D721Med (cell line): ENCODE measurements at places on chromosomes 4 and X.

- no peak for DNase-seq
Observed at GRCh38 chrX:133307637-133308498, 89.7 kb upstream of the TFDP3 start.

- no peak for DNase-seq
Observed at GRCh38 chr4:78520808-78521226, 30.8 kb upstream of the ANXA3 start.

- no peak for DNase-seq
Observed at GRCh38 chrX:134688031-134688823, 30.0 kb upstream of the PLAC1 start.

- DNase-seq, result no peak
Observed at GRCh38 chr4:114277690-114278089, 298.2 kb upstream of the ARSJ start.

- DNase-seq, result no peak
Observed at GRCh38 chr4:26850528-26850927, 10.1 kb upstream of the STIM2 start.

- no peak for DNase-seq
Observed at GRCh38 chr4:40842725-40843423, 93.1 kb downstream of the NSUN7 start.

- no peak for DNase-seq
Observed at GRCh38 chr4:4853371-4853823, 6.1 kb upstream of the MSX1 start.

- no peak for DNase-seq
Observed at GRCh38 chr4:125266901-125267604, 47.7 kb upstream of the FAT4 start.

DNA sequence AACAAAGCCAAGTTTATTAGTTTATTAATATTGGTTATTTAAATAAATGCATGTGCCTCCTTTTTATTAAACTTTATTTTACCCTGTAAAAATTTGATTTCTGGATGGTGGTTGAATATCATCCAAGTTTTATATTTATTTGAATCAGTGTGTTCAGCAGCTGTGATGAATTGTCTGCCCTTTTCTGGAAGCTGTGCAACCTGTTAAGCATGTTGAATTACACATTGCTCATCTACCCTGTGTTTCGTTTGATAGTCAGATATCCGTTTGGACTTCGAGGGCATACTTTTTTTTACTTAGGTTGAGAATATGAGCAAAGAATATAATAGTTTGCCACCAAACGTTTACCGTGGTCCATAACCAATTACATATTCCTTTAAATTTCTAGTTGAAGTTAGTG is 95.8 kb upstream of the TENM3 start:
- DNase-seq, result no peak

GRCh38 chrX:111337067-111337637 is 66.9 kb upstream of the CAPN6 start:
- DNase-seq, result no peak

DNA sequence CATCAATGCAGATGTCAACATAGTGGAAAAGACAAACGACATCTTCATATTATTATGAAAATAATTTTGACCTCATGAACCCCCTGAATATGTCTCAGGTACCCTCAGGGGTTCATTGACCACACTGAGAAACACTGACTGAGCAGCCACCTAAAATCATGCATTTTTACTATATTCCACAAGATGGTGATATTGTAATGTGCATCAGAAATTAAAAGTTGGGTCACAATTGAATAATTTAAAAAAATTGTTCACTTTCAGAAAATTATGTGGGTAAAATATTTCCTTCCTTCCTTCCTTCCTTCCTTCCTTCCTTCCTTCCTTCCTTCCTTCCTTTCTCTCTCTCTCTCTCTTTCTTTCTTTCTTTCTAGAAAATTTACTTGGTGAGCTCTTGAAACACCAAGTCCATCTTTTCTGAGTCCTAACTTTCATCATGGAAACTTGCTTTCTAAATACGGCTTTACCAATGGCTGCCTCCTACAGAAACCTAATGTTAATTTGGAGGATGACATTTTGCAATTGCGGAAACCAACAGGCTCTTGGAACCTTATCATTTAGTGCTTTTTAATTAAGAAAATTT is 103.6 kb downstream of the RTL3 start:
- no peak for DNase-seq

- DNase-seq, result no peak
Observed at GRCh38 chr4:53960843-53961242, 103.6 kb downstream of the CHIC2 start.

DNA sequence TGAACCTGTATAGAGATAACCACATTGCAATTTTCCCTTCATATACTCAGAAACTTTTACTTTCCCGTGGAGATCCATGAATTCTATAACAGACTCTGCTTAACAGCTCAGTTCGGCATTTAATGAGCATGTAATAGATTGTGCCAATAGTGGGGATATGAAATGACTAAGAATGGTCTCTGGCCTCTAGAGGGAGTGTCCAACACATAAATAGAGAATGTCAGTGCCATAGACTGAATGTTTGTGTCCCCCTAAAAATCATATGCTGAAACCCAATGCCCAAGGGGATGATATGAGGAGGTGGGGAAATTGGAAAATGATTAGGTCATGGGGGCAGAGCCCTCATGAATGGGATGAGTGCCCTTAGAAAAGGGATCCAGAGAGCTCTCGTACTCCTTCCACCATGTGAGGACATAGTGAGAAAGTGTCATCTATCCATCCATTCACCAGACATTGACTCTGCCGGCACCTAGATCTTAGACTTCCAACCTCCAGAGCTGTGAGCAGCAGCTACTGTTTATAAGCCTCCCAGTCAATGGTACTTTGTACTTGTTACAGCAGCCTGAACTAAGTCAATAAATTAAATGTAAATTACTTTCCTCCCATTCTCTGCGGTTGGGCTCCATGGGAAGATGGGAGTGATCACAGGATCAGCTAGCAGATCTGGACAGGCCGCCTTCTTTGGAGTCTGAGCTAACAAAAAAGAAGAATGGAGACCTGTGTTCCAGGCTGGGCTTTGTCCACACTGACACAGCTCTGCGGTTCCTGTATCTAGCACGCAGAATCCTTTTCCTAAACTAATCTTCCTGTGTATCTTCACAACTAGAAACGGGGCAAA is 28.1 kb upstream of the HPSE start:
- no peak for DNase-seq

GRCh38 chrX:137430301-137430700 is 135.6 kb upstream of the ZIC3 start:
- no peak for DNase-seq

DNA sequence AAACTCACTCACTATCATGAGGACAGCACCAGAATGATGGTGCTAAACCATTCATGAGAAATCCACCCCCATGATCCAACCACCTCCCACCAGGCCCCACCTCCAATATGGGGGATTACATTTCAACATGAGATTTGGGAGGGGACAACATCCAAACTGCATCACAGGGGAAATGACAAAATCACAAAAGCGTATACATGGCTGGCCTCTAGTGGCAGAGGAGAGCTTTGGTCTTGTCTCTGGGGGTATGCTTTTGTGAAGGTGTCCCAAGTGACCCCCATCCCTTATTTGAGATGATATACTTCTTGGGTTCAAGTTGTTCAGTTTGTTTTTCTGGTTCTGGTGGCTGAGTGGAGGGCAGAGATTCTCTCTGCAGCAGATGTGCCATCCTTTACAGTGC is 8.5 kb upstream of the SETD7 start:
- no peak for DNase-seq

- no peak for DNase-seq
Observed at GRCh38 chr4:45442466-45442865, 681.4 kb downstream of the GABRG1 start.

DNA sequence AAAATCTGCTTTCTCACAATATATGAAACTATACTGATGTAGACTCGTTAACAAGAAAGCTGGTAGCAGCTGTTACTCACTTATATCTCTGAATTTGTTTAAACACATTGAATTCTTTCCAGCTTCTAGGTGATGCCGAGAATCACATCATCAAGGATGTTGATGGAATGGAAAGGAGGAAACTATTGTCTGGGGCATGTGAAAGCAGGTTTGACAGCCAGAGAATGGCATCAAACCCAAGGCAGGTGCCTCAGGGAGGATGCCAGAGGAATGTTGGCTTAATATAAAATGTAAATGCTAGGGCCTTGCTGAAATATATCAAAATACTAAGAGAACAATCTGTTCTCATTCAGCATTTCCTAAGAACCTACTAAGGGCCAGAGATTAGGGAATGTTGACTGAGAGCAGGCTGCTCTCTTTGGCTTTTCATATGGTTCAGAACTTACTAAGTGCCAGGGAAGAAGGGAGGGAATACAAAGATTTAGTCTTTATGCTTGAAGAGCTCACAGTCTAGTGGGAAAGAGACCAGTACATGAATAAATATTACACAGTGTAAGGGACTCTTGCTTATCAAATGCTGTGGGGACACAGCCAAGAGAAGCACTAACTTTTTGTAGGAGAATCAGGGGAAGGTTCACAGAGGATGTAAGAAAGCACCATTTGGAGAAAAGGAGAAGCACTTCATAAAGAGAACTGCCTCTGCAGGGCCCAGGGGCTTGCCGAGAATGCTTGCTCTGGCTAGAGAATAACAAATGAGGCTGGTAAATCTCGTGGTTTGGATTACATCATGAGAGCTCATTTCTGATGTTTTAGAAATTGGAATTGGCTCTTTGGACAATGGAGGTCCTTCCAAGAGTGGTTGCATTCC is 14.7 kb downstream of the SLIT2 start:
- DNase-seq, result no peak

DNA sequence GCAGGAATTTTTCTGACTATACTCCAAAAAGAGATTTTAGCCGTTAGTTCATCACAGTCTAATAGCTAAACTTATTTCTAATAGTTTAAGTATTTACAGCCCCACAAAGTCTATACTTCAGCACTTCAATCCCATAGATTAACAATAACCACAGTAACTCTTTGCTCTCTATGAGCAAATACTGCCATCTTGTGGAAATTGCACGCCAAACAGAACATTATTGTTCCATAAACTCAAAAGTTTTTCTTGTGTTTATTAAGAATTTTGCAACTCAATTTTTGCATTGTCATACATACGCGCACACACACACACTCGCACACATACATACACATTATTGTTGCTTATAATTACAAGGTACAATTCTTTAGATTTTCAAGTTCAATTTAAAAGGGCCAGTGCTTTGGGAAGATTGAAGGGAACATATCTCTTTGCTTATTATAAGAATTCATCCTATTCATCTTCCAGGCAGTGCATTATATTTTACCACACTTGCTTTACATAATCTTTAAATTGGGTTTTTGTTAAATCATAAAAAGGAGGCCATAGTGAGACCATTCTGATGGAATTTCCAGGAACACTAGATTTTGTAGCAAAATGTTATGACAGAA is 63.8 kb upstream of the ATOH1 start:
- no peak for DNase-seq

GRCh38 chrX:153966283-153966688 is 5.3 kb downstream of the HCFC1 start:
- DNase-seq, result no peak

- no peak for DNase-seq
Observed at GRCh38 chr4:117326091-117326490, 240.7 kb upstream of the TRAM1L1 start.

GRCh38 chr4:79290376-79290775 is 35.5 kb downstream of the NAA11 start:
- DNase-seq, result no peak

- DNase-seq, result no peak
Observed at GRCh38 chrX:65928522-65928921, 111.4 kb downstream of the VSIG4 start.

DNA sequence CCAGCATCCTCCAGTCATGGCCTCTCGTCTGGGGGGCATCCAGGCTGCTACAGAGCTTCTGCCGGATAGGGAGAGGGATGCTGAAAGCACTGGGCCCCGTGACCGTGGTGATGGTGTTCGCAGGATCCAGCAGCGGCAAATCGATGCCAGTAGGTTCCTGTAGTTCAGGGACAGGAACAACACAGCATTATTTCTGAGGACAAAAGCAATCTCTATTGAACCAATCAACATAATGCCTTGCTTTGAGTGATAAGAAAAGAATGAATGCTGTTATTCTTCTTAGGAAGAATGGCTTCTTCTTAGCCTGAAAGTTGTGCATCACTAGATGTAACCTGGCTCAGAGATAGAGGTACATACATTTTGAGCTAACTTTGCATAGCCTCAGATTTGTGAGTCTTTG is 378.6 kb downstream of the UNC5C start:
- no peak for DNase-seq

DNA sequence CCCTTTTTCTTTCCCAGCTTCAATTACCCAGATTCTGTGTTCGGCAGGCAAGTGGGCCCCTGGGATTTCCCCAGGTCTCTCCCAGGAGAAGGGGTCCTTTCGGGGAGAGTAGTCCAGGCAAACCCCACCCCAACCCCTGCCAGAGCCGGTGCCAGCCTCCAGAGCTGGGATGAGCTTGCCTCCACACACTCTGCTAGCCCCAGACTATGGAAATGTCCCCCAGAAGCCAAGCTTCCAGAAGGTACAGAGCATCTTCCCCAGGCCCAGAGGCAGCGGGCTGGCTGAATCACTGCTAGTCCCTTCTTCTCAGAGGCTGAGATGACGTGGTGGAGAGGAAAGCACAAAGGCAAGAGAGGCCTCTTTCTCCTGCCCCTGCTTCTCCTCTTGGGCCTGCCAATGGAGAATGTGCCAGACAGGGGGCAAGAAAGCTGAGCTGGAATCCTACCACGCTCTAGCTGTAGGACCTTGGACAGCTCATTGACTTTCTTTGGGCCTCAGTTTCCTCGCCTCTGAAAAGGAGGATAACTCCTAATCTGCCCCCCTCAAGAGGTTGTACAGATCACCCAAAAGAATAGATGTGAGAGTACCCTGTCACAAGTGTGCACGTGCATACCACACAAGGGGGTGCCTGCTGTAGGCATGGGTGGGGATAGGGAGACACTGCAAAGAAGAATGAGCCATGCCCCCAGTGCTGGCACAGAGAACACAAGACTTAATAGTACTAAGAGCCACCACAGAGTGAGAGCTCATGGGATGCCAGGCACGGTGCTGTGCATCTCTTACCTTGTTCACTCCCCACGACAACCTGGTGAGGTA is 2.1 kb downstream of the SASH3 start:
- no peak for DNase-seq

- no peak for DNase-seq
Observed at GRCh38 chr4:12973522-12973921, 510.6 kb downstream of the RAB28 start.

DNA sequence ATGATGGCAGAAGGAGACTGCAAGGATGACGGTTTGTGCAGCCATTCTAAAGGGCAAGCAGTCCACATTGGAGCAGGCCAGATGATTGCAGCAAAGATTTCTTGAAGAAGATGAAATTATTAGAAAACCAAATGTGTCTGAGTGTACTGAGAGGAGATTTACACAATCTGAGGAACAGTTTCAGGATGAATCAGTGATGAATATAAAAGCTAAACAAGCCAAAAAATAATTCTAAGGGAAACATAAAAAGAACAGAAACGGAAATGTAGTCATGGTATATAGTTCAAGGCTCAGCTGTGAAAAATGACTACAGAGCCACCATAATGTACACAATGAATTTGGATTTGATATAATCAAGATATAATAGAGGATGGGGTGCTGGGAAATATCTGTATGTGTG is 168.5 kb downstream of the PDGFC start:
- DNase-seq, result no peak

DNA sequence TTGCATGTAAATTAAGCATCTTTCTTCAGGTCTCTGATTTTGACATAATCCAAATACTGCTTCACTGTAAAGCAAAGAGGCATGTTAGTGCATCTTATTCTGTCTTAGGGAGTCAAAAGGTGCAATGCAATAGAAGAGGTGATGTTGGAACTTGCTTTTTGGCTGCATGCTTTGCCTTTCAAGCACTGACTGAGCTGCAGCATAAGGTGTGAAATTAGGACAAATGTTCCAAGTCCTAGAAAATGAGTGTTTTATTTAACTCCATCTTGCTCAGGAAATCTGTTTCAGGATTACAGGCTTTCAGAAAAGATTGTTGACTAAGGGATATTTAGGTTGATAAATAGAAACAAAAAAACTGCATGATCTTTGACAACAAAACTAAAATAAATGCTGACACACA is 30.8 kb downstream of the NAA11 start:
- no peak for DNase-seq
